ENCODE measurements at places on chromosomes 7 and 10. TPM values are rescaled to one million over a fixed set of nuclear protein-coding genes. Genes with fewer than 3 reads are reported as not detected.

DNA sequence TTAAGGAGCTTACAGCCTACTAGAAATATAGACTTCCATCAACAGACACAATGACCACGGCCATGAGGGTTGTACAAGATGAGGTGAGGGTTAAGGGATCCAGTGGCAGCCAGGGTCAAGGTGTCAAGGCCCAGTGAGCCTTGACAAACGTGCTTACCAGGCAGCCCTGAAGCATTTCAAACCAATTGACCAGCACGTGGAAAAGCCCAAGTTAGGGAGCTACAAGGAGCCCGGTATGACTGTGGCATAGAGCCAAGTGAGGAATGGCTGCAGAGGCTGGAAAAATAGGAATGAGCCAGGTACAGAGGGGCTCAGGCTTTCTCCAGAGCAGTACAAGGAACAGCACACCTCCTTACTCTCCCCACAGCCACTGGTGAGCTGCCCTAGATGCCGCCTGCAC lies 12.7 kb downstream of the AFAP1L2 start:
- peak; percentile 57 for DNase-seq

GRCh38 chr10:129078346-129078745 lies 388.7 kb upstream of the MGMT start:
- DNase-seq, result no peak

The GIMAP2 gene
- 32.4 TPM for total RNA-seq

DNA sequence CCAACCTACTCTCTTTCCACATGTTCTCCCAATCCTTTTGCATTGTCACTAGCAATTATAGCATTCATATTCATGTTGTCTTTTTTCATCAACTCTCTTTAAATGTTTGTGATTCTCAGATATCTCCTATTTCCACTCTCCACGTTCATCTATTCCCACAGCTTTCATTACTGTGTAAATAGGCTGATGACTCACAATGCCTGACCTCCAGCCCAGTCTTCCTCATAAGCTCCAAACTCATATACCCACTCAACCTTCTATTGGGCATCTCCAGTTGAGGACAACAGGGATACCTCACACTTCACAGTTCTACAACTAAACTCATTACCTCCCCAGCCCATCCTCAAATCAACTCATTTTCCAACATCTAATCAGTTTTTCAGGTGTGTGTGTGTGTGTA lies 194.1 kb downstream of the DGKI start:
- DNase-seq, result no peak

GRCh38 chr7:131948434-131949053 lies 392.1 kb upstream of the PODXL start:
- no peak for DNase-seq

GRCh38 chr7:27590416-27590815 lies 72.3 kb downstream of the HIBADH start:
- DNase-seq, result no peak

DNA sequence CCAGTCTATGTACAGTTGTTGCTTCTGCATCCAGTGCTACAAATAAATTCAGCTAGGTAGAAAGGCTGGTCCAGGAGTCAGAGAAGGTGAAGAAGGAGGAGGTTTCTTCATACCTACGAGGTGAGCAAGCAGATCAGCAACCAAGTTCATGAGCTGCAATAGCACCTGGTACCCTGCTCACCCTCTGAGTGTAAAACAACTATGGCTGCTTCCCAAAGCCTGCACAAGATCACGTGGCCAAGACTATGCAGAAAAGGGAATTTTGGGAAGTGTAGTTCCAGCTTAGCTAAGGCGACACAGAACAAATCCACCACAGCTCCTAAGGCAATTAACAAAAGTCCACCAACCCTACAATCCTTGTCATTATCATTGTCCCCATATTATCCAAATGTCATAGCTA lies 95.9 kb upstream of the AUTS2 start:
- no peak for DNase-seq
